ENCODE measurements at places on chromosomes 2 and 18. TPM values are rescaled to one million over a fixed set of nuclear protein-coding genes. Genes with fewer than 3 reads are reported as not detected.

DNA sequence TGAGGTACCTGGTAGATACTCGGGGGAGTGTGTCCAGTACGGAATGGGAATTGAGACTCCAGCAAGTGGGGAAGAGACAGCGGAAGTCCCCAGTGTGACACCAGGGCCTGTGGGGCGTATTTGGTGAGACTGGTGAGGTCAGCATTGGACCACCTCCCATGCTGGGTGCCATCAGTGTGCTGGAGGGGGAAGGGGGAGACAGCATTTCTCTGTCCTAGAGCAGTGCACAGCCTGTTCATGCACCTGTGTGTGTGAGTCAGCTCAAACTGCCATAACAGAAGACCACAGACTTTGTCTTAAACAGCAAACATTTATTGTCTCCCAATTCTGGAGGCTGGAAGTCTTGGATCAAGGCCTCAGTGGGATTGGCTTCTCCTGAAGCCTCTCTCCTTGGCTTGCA lies 301.8 kb downstream of the GBX2 start:
- no peak for DNase-seq

YWHAQ gene
- total RNA-seq = 321 TPM

BMPR2 gene
- total RNA-seq = 5.4 TPM

- DNase-seq = no peak
Observed at GRCh38 chr2:128492966-128493811, 174.5 kb upstream of the HS6ST1 start.

- no peak for DNase-seq
Observed at GRCh38 chr2:173747035-173747434, 218.1 kb downstream of the SP3 start.

LOXHD1 gene
- not detected for total RNA-seq

DNA sequence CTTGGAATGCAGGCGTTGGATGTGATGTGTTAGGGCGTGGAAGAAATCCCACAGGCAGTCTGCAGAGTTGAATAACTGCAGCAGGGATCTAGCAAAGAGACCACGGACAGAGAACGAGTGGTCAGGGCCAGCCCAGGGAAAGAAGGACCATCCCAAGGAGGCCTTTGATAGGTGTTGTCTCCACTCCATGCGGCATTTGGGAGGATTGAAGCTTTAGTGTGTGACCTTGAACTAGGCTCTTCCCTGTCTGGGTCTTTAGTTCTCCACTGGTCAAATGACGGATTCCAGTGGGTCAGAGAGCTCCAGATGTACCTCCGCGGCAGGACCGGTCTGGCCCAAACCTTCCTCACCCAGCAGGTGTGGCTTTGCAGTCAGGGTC lies 18.4 kb downstream of the GREB1 start:
- DNase-seq = no peak

DNA sequence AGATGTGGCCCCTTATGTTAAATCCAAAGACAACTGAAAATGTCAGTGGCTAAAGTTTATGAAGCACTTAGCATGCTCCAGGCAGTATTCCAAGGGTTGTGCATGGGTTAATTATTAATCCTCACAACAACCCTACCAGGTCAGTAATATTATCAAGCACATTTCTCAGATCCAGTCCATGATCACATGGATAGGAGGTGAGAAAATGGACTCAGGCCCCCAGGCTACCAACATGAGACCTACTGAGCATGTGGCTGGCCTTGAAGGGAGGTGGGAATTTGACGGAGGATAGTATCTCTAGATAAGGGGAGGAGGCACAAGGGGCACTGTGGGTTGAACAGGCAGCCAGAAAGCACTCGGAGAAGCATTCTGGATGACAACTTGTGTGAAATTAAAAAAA lies 412.0 kb downstream of the MEIS1 start:
- no peak for DNase-seq

DNA sequence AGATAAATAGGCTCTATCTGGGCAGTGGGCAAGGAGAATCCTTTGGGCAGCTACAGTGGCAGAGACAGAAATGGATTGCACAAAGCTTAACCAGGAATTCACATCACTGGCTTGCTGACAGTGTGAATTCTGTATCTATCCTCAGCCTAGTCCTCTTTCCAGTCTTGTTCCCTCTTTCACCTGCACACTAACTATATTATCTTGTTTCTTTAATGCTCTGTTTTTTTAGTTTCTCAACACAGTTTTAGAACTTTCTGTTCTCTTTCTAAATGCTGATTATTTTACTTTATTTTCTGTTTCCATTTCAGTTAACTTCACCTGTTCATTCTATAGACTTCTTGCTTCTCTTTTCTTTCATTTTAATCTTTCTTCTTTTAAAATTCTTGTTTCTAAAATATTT lies 66.4 kb downstream of the LINC00305 start:
- no peak for DNase-seq

GRCh38 chr2:29520001-29520400 lies 401.4 kb downstream of the ALK start:
- no peak for DNase-seq

CNTNAP5 gene
- not detected for total RNA-seq

- DNase-seq = no peak
Observed at GRCh38 chr2:73971722-73972121, 13.0 kb upstream of the TET3 start.

DNA sequence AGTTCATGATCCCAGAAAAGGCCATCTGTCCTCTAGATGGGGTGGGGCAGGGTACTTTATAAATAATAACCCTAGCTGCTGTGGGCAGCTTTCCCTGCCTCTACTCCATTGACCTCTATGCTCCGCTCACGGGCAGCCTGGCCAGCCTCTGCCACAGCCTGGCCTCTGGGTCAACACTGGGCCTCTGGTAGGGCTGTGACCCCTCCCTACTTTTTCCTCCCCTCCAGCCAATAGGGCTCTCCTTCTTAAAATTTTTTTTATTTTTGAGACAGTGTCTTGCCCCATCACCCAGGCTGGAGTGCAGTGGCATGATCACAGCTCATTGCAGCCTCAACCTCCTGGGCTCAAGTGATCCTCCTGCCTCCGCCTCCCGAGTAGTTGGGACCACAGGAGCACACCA lies 4.1 kb upstream of the GAREM2 start:
- DNase-seq = no peak

NEU2 gene
- total RNA-seq = not detected

GRCh38 chr2:32376756-32377155 lies 19.9 kb downstream of the BIRC6 start:
- no peak for DNase-seq

- DNase-seq = no peak
Observed at GRCh38 chr18:80190311-80190710, 57.0 kb downstream of the PARD6G start.

GRCh38 chr2:239818086-239818485 lies 207.1 kb downstream of the NDUFA10 start:
- DNase-seq = no peak

DNA sequence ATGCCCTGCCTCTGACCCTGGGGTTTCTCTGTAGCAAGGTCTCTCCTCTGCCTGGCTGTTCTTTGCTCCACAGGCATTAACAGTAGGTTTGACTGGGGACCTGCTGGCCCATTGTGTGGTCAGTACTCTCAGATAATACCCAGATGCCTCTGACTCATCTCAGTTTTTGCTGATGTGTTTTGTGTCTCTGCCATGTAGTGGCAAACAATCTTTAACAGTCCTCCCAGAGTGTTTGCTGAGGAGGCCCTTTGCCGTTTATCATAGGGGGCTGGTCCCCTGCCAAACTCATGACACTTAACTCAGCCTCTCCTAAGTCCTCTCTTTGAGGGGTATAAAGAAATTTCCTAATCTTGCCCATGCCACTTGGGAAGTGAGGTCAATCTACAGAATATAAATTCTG lies 793.7 kb upstream of the FANCL start:
- DNase-seq = no peak

CFAP65 gene
- not detected for total RNA-seq

GRCh38 chr2:191895743-191896142 lies 48.9 kb upstream of the CAVIN2 start:
- DNase-seq = no peak

- no peak for DNase-seq
Observed at GRCh38 chr2:241719093-241719492, 15.3 kb upstream of the D2HGDH start.

GRCh38 chr2:23901966-23902846 lies 24.7 kb downstream of the ATAD2B start:
- DNase-seq = no peak

GRCh38 chr18:13447621-13448334 lies 229.2 kb downstream of the LDLRAD4 start:
- DNase-seq = no peak

DNA sequence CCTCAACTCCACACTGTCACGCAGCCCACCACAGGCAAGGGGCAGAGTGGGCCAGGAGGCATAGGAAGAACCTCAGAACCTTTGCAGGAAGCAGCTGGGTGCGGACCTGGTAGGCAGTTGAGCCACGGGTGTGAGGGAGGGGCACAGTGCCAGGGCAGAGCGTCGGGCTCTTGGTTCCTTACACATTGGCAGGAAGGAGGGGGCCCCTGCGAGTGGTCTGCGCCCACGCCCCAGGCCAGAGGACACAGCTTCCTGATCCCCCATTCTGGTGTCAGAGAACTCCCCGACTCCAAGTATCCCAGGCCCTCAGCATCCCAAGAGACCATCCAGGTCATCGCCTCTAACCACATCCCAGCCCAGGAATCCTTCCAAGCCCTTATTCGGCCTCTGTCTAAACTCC lies 61.5 kb downstream of the TNS1 start:
- no peak for DNase-seq
